COLO829 (cell line): ENCODE measurements at places on chromosomes 12 and 14.

GRCh38 chr14:34420547-34421150, 41.4 kb downstream of the SPTSSA start:
- no peak for DNase-seq

- no peak for DNase-seq
These were observed 7.1 kb downstream of the TAPBPL start for GRCh38 chr12:6459004-6459337.

DNA sequence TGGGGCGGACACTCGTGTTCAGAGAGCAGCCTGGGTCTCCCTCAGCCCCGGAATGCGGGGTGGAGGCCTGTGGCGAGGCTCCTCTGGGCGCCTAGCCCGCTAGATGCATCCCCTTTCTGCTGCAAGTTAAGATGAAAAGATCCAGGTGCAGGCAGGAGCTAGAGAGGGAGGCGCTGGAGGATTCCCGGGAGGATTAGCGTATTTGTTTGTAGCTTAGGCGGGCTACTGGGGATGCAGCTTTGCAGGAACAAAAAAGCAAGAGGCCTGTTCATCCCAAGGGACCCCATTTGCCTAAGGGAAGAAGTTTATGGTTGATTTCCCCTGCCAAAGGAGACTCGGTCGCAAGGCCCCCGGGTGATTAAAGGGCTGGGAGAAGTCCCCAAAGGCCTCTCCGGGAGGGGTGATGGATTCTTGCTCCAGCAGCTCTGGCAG, 824 bp downstream of the CCDC177 start:
- DNase-seq = no peak

DNA sequence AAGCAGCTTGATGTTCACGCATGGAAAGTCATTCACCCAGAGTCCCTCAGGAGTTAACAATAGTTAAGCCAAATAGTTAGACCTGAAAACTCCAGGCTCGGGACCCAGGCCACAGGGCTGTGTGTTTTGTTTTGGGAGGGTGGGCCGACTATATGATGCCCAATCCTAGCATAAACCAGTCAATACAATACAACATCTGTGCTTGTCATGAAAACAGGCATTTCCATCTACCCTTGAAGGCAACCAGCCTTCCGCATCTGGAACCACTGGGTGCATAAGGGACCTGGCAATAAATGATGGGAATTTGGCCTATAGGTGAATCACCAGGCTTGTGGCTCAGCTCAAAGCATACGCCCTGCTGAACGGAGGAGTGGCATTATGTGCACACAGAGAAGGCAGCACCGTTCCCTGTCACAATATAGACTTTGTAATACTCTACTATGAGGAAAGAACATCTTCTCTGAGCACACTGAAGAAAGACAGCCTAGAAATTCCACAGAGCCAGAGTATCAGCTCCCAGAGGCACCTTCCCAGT, 91.0 kb upstream of the FOXN3 start:
- DNase-seq = no peak

GRCh38 chr14:96407935-96408570, 16.1 kb downstream of the AK7 start:
- no peak for DNase-seq

DNA sequence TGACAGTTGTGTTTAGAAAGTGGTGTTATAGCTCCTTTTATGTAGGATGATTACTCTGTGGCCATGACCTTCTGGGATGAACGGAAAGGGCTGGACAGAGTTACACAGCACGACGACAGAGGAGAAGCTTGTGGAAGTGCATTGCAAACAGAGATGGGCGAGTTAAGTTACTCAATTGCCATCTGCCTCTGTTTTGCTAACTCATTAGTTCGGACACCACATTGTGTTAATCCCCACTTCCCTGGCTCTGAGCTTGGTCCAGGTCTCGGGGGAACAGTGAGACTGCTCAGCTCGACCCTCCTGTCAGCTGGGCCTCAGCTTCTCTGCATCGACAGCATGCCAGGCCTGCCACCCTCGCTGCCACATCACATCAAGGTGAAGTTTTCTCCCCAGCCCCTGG, 408.0 kb downstream of the ZFP36L1 start:
- no peak for DNase-seq

- DNase-seq = no peak
These were observed 830.0 kb upstream of the NOVA1 start for GRCh38 chr14:27427796-27428195.

GRCh38 chr14:79009286-79009685, 839.1 kb downstream of the NRXN3 start:
- no peak for DNase-seq

GRCh38 chr14:96214793-96215192, 10.2 kb downstream of the BDKRB2 start:
- DNase-seq = no peak

DNA sequence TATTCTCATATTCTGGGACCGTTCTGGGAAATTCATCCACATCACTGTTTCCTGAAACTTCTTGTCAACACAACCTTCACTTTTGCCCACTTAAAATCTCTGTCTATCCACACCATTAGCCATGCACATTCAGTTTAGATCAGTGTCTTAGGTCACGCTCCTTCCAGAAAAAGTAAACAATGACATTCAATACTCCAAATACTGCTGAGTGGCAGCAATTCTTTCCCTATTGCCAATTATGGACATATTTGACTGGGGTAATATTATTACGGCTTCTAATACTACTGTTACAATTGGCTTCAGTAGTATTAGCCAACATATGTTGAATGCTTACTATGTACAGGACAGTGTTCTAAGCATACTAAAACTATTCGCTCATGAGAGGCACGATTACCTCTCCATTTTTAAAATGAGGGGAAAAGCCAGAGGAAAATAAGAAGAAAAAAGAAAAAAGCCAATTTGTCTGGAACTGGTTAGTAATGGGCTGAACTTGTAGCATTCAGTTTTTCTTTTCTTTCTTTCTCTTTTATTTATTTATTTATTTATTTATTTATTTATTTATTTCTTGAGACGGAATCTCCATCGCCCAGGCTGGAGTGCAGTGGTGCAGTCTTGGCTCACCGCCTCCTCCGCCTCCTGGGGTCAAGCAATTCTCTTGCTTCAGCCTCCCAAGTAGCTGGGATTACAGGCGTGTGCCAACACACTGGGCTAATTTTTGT, 23.4 kb downstream of the LTBR start:
- no peak for DNase-seq

DNA sequence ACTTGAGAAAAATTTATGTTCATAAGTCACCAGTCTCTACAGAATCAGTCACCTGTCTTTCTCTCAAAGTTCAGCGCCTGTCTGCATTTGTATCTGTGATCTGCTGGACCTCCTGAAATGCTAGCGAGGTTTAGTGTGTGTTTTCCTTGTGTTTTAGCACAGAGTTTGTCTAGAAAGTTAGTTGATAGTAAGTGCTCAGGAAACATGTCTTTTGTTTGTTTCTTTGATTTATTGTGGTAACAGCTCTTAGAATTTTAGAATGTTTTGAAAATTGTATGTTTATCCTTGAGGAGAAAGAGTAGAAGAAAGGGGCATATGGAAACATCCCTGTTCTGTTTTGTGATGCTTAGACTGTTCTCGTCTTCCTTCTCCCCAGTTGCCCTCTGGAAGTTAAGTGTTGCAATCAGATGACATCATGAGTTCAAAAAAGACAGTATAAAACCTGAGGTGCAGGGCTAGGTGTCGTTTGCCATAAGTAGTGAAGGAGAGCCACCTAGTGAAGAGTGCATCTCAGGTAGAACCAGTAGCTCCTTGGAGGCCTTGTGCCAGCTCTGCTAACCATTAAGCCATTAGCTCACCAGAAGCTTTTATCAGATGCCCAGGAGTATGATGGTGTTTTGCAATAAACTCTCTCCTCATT, 44.8 kb downstream of the FBXW8 start:
- no peak for DNase-seq

- DNase-seq = peak; percentile 76
These were observed at the start of gene C1R for GRCh38 chr12:7092229-7092985. TSS of gene C1R (minus strand) at chr12:7092445. CDS start at chr12:7092388, 57 bp downstream.

- no peak for DNase-seq
These were observed 18.7 kb downstream of the ACSM4 start for GRCh38 chr12:7322599-7322998.

- DNase-seq = no peak
These were observed 716.7 kb upstream of the TMEM132C start for GRCh38 chr12:127550271-127550670.

DNA sequence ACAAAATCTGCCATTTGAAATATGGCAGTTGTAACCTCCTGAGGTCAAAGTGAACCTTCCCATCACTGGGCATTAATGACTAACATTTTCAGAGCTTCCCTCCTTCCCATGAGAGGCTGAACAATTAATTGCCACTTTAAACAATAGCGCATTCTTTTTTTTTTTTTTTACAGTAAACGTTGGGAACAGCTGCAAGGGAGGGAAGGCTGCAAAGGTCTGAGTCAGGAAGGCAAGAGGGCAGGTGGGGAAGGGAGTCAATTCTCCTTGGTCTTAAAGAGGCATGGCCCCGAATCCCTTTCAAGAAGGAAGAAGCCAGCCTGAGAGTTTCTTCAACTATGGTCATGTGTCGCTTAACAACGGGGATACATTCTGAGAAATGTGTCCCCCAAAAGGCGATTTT, 41.0 kb upstream of the PLEKHG3 start:
- DNase-seq = no peak

DNA sequence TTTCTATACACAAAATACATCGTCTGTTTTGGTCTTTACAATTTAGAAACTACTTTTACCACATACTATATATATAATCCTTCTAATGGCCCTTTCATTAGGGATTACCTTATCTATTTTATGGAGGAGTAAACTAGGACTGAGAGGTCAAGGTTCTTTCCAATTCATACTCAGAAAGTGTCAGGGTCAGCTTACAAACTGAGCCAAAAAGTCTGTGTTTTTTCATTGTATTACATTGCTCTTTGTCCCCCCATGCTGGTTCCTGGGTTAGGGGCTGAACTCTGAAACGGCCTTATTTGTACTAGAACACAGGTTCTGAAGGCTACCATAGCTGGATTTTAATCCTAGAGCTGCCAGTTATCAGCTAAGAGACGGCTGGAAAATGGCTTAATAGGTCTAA, 368.1 kb downstream of the GRIN2B start:
- no peak for DNase-seq

DNA sequence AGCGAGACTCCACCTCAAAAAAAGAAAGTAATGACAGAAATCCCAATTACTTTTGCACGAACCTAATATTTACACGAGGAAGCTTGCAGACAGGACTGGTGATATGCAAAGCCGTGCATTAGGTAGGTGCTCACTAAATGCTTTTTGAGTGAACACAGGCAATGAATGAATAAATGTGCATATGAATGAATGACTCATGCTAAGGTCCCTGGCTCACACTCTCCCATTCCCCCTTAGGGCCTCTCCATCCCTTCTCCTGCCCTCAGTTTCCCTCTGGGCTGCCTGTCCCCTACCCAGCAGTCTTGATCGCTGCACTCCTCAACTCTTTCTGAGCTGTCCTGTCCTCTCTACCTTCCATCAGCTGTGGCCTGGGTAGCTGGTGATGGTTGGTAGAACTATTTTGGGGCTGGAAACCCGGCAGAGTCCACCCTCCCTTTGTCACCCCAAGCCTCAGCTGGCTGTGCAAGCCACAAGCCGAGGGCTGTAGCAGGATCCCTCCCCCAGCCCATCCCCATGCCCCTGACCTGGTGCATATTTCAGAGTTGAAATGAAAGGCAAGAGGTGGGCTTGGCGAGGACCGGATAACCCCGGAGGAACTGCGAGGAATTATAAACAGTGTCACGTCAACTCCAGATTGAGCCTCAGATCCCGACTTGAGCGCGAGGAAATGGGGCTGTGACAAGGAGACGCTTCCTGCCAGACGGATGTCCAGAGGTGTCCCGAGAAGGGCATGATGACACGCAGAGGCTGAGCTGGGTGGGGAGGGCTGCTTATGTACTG, 191.7 kb upstream of the GSC start:
- DNase-seq = no peak

GRCh38 chr14:105195522-105196264, 14.6 kb upstream of the NUDT14 start:
- no peak for DNase-seq

GRCh38 chr12:57476993-57477709, 2.5 kb downstream of the ARHGAP9 start:
- DNase-seq = no peak

DNA sequence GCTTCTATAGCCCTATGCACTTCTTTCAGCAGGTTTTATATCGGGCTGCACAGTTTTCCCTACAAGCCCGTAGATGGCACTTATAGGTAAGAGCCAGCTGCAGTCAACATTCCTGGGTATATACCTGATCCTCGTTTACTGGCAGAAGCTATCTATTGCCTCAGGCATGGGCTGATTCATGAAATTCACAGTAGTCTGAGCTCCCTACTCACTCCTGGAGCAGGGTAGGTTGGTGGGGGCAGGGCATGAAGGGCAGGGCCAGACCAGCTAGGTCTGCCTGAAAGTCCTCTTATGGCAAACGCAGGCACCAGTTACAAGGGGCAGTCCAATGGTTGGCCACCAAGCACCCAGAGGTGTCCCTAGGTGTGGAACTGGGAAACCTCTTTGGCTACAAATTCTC, 345.8 kb downstream of the RPS29 start:
- DNase-seq = no peak

DNA sequence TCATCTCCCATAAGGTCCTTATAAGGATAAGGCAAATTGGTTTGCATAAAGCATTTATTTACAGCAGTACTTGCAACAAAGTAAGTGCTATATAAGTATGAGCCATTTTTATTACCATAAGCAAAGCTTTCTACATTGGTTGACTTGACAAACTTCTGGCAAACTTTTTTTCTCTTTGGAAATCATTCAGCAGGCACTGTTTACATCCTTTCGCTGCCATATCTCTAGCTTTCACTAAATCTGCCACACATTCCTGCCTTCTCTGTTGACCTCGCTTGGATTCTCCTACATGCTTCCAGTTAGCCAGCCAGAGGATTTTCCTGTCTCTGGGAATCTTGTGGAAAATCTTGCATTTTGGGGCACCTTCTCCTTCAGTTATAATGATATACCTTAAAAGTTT, 21.8 kb upstream of the HDAC7 start:
- no peak for DNase-seq

- no peak for DNase-seq
These were observed 38.9 kb upstream of the E2F7 start for GRCh38 chr12:77104286-77104685.

GRCh38 chr14:91140672-91141071, 26.8 kb downstream of the DGLUCY start:
- peak; percentile 55 for DNase-seq

DNA sequence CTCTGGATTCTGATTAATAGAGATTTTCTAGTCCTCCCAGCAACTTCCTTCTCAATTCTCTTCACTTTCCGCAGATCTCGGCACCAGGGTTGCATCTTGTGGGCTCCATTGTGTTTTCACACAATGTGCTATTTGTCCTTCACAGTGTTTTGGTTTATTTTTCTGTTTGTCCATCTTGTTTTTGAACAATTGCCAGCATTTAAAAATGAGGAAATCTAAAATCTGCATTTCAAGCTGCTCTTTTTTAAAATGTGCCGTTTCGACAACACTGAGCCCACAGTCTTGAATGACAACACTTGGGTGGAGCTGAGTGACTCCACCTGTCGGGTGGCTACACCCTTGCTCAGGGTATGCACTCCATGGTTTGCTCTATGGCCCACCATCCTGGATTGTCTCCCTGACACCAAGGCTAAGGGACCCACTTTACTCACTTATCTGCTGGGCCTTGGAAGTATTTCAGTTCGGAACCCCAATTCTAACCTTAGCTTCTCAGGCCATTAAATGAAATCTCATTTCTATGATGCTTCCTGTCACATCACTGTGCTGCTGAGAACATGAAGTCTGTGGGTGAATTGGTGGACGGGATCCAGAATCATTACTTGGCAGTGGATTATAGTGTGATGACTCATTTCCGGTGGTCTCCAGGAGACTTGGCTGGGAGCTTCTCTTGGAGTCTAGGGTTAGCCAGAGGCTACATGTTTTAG, 3.4 kb upstream of the MYRFL start:
- DNase-seq = peak; percentile 67

GRCh38 chr14:63231766-63232165, 27.5 kb downstream of the RHOJ start:
- no peak for DNase-seq

GRCh38 chr12:101720118-101720517, 19.1 kb downstream of the SYCP3 start:
- no peak for DNase-seq
